Spinal cord (tissue), 10 donors: ENCODE measurements at places on chromosomes 13 and 19. TPM values are rescaled to one million over a fixed set of nuclear protein-coding genes. Genes with fewer than 3 reads are reported as not detected.
A peak's percentile ranks its signal among the peaks of the same experiment; 100 is the strongest.

The TRAPPC5 gene
- 24.5 TPM for total RNA-seq

The TEX101 gene
- total RNA-seq: not detected

The COX7A1 gene
- 20.5 TPM for total RNA-seq

DNA sequence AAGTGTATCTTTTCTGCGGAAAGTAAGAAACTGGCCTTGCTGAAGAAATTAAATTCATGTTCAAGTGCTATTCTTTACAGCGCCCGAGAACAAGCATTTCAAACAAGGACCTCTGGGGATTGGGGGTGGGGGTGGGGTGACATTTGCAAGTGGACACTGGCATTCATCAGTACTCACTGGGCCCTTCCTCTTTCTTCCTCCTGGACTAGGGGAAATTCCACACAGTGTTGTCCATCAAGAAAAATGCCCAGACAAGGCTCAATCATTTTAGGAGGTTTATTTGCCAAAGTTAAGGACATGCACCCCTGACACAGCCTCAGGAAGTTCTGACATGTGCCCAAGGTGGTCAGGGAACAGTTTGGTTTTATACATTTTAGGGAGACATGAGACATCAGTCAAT lies 22.9 kb upstream of the OR10H1 start:
- no peaks in the 10 kb centered on the region for H3K27me3 ChIP-seq
- H3K27ac ChIP-seq: no peak overlapping the region
- no peaks in the 10 kb centered on the region for H3K36me3 ChIP-seq
- H3K4me1 ChIP-seq: peaks cover 8% of the 10 kb centered on the region
- no peak for DNase-seq

DNA sequence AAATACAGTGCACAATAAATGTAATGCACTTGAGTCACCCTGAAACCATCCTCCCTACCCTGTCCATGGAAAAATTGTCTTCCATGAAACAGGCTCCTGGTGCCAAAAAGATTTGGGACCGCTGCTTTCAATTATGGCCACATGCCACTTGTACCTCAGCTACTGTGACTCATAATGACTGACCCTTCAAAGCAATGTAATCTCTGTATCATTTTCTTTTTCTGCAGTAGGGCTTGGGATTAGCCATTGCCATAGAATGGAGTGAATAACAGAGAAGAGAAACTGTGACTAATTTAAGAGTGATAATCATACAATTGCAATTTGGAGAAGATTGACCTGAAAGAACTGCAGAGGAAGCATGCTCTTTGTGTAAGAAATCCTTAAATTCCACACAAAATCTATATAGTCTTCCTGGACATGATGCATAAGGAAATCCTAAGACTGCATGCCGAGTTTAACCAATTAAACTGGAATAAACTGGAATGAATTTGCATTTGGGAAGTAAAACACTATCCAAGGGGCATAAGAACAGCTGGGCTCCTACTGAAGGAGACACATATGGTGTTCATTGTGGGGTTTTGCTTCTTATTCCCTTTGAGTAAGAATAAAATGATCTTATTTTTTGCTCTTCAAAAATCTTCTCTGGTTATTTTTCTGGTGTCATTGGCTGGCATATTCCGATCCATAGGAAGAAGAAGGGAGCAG lies 59.5 kb upstream of the SLC7A1 start:
- H3K27me3 ChIP-seq: no peaks in the 10 kb centered on the region
- no peak for DNase-seq
- H3K36me3 ChIP-seq: no peaks in the 10 kb centered on the region

DNA sequence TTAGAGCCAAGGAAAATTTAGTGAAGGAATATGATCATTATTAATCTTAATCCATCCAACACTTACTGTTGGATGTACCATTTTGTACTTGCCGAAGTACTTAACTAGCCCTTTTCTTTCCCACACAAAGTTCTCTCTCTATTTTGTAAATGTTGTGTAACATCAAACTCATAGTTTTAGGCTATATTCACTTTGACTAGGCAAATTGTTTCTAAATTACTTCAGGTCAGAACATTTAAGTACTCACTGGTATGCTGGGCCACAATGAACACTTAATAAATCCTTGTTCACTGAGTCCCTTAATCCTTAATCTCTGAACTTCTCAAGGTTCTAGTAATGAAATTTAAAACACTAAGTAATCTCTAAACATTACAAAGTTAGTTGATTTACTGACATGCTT lies 49.3 kb upstream of the EEF1AKMT1 start:
- no peak overlapping the region for H3K4me3 ChIP-seq
- no peaks in the 10 kb centered on the region for H3K4me1 ChIP-seq
- H3K27me3 ChIP-seq: no peaks in the 10 kb centered on the region
- H3K36me3 ChIP-seq: no peaks in the 10 kb centered on the region
- DNase-seq: no peak

GRCh38 chr13:50685491-50685890 lies 158.0 kb downstream of the DLEU7 start:
- peaks cover 8% of the 10 kb centered on the region for H3K4me1 ChIP-seq
- no peak overlapping the region for H3K4me3 ChIP-seq
- H3K27ac ChIP-seq: peak overlapping the region; percentile 82
- H3K27me3 ChIP-seq: no peaks in the 10 kb centered on the region

- no peaks in the 10 kb centered on the region for H3K36me3 ChIP-seq
- H3K27me3 ChIP-seq: no peaks in the 10 kb centered on the region
- H3K27ac ChIP-seq: no peak overlapping the region
Measured at GRCh38 chr13:95463531-95463930, 89.0 kb upstream of the CLDN10 start.

DNA sequence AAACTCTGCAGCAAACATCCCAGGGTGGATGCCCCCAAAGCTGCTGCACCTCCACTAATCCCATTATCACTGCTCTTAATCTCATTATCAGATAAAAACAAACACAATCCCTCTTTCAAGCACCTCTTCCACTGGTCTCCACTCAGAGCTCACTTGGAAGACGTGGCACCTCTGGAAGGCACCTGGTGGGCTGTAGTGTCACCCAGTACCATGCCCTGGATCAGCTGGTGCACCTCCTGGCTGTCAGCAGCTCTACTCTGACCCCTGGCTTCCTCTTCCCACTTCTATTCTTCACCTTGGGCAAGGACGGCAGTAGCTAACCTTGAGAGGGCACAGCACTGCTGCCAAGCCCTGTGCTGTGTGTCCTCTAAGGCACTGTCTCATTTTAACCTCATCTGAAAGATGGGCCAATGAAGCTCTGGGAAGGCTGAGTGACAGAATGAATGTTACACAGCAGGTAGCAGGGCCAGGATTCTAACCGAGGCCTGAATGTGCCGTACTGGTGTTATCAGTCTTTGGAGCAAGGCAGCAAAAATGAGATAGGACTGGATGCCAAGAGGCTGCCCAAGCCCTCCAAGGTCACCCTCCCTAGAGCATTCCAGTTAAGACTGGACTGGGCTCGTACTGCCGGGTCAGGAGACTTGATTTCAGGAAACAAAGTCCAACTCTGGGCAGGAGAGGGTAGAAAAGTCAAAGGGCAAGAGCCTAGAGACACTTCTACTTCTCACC lies 7.4 kb downstream of the BRD4 start:
- H3K4me1 ChIP-seq: peaks cover 48% of the 10 kb centered on the region
- no peak overlapping the region for H3K4me3 ChIP-seq
- H3K27ac ChIP-seq: no peak overlapping the region
- DNase-seq: no peak

- DNase-seq: no peak
- peaks cover 36% of the 10 kb centered on the region for H3K36me3 ChIP-seq
- peaks cover 10% of the 10 kb centered on the region for H3K4me1 ChIP-seq
- H3K27ac ChIP-seq: no peak overlapping the region
Measured at GRCh38 chr19:17220207-17220758, 5.1 kb downstream of the USE1 start.
